ENCODE measurements at places on chromosomes 2 and 18.

DNA sequence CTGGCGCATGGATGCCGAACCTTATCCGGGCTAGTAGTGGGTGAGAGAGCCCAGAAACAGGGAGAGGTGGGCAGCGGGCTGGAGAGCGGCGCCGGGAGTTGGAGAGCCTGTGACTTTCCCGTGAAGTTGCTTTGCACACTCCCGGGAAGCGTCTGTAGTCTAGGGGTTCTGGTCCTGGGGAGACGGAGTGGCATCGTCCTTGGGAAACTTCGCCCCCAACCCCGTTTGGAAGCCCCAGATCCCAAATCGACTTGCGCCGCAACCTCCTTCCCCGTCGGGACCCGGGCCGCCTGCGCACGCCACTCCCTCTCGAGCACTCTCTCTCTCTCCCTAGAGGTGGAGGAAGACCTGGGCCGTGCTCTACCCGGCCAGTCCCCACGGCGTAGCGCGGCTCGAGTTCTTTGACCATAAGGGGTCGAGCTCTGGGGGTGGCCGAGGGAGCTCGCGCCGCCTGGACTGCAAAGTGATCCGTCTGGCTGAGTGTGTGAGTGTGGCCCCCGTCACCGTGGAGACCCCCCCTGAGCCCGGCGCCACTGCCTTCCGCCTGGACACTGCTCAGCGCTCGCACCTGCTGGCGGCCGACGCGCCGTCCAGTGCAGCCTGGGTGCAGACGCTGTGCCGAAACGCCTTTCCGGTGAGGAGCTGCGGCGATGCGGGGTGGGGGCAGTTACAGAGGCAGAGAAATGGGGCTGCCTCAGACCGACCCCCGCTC is 456 bp downstream of the DOK1 start:
- H3K27me3 ChIP-seq: peaks cover 11% of the 10 kb centered on the region
- peak overlapping the region; percentile 96 for H3K27ac ChIP-seq
- H3K4me3 ChIP-seq: peak overlapping the region; percentile 95
- DNase-seq: peak; percentile 39
- H3K36me3 ChIP-seq: peaks cover 13% of the 10 kb centered on the region

DNA sequence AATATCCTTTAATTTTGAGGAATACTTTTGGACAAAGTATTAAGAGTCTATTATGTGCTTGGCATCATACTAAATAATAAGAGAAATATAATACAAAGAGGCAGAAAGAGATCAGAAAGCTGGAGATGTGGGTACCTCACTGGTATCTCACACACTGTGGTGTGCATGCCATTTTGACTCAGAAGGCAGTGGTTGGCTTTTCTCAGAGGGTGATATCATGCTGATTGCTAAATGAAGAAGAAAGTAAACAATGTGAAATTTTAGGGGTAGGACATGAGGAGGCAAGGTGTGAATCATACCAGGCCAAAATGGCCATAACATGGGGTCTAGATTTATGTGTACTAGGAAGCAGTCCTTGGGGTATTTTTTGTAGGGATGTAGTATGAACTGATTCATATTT is 16.6 kb upstream of the SPOPL start:
- peaks cover 2% of the 10 kb centered on the region for H3K27me3 ChIP-seq
- no peaks in the 10 kb centered on the region for H3K36me3 ChIP-seq
- H3K4me1 ChIP-seq: no peaks in the 10 kb centered on the region
- no peak overlapping the region for H3K27ac ChIP-seq
- DNase-seq: no peak
- H3K4me3 ChIP-seq: no peak overlapping the region

GRCh38 chr18:8901019-8901418 is 195.7 kb downstream of the MTCL1 start:
- no peak overlapping the region for H3K4me3 ChIP-seq
- H3K36me3 ChIP-seq: no peaks in the 10 kb centered on the region
- H3K27ac ChIP-seq: no peak overlapping the region
- DNase-seq: no peak
- no peaks in the 10 kb centered on the region for H3K4me1 ChIP-seq
- peaks cover 13% of the 10 kb centered on the region for H3K27me3 ChIP-seq

DNA sequence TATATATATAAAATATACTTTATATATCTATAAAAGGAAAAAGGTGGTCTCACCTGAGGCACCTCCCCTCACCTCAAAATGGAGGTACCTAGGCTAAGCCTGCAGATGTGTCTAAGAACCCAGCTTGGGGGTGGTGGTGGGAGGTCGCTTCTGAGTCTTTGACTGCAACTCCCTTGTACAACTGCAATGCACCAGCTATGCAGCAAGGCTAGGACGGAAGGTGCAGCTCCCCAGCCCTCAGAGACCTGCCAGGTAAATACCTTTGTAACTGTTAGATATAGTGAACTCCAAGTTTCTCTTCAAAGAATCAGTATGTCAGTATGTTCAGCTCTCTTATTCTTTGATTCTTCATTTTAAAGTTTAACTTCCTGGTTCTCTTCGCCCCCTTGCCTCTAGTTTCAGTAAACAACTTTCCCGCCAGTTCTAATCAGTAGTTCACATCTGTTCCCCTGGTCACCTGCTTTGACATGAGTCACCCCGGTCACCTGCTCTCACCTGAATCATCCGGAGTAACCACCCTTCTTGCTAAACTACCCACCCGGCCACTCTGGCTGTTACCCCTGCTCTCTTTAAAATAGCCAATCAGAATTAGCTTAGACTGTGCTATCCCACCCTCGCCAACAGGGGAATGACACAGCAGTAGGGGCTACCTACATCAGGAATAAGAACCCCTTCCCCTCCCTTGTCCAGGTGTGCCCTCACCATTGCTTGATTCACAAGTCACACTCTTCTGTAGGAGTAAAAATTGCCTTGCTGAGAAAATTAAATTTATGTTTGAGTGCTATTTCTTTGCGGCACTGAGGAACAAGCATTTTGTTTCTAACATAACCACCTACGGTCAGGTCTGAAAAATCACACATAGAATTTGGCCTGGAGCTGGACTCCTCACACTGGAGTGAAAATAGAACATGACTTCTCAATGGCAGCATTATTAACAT is 24.7 kb upstream of the IMPA2 start:
- no peak overlapping the region for H3K4me3 ChIP-seq
- no peaks in the 10 kb centered on the region for H3K27me3 ChIP-seq
- H3K4me1 ChIP-seq: peaks cover 9% of the 10 kb centered on the region
- peaks cover 1% of the 10 kb centered on the region for H3K36me3 ChIP-seq
- no peak for DNase-seq

DNA sequence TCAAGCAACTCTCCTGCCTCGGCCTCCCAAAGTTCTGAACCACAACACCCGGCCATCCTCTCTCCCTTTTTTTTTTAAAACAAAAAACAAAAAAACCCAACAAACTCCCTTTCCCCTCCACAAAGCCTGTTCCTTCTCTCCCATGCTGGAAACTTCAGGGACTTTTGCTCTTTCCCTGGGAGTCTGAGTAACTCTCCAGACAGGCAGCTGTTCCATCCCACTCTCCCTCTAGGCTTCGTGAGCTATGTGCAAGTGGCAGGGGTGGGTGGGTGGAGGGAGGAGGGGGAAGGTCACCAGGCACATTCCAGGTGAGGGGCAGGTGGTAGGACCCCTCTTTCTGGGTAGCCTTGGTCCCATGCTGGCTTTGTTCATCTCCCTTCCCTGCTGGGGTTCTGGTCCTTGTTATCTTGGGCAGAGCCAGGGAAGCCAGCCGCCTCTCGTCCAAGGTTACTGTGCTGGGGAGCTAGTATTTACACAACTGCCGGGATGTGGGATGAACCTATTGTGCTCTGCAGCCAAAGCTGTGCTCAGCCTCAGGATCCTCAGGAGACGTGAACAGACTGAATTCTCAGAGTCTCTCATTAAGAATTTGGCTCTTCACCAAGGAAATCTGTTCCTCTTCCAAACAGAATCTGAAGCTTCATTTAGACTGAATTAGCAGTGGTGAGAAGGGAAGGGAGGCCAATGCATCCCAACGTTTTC is 106.9 kb downstream of the LIPG start:
- no peak overlapping the region for H3K27ac ChIP-seq
- H3K36me3 ChIP-seq: no peaks in the 10 kb centered on the region
- no peaks in the 10 kb centered on the region for H3K4me1 ChIP-seq
- no peak overlapping the region for H3K4me3 ChIP-seq

DNA sequence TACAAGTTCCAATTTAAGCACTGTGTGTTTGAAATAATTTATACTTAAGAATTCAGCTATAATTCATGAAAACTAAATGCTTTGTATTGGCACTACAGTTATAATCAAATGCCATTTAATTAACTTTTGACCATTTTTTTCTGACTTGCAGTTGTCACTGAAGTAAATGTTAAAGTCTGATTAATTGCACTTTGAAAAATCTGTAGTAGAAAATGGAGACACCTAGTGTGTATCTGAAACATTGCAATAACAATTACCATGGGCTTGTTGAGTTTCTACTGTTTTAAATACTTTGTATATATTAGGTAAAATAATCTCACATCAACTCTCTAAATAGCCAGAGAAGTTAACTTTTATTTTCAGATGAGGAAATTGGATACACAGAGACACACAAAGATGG is 458.6 kb upstream of the FSIP2 start:
- H3K4me3 ChIP-seq: no peak overlapping the region
- H3K27me3 ChIP-seq: peaks cover 2% of the 10 kb centered on the region
- no peaks in the 10 kb centered on the region for H3K4me1 ChIP-seq

- H3K4me3 ChIP-seq: no peak overlapping the region
- H3K36me3 ChIP-seq: peaks cover 12% of the 10 kb centered on the region
- no peaks in the 10 kb centered on the region for H3K4me1 ChIP-seq
Observed at GRCh38 chr2:189848276-189848675, 64.0 kb downstream of the PMS1 start.

GRCh38 chr2:54899576-54900200 is 150.6 kb downstream of the RTN4 start:
- H3K4me3 ChIP-seq: no peak overlapping the region
- H3K27ac ChIP-seq: no peak overlapping the region
- no peak for DNase-seq
- H3K4me1 ChIP-seq: peaks cover 24% of the 10 kb centered on the region

DNA sequence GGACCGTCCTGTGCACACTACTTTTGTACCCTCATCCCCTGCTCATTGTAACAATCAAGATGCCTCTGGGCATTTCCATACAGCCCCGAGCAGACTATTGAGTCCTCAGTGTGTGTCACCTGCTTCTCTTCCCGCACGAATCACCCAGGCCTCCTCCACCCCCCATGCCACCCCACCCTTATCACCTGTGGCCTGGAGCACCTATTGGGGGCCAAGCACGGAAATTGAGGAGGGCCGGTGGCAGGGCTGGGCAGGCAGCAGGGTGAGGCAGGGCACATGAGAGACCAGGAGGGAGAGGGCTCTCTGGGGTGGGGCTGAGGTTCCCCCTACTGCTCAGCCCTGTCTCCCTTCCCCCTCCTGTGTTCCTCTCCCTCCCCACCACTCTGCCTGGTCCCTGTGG is 4.3 kb upstream of the NIFK start:
- no peak overlapping the region for H3K4me3 ChIP-seq
- H3K27ac ChIP-seq: no peak overlapping the region
- H3K27me3 ChIP-seq: peaks cover 9% of the 10 kb centered on the region
- peaks cover 4% of the 10 kb centered on the region for H3K36me3 ChIP-seq
- H3K4me1 ChIP-seq: peaks cover under 1% of the 10 kb centered on the region

- H3K27ac ChIP-seq: no peak overlapping the region
- no peaks in the 10 kb centered on the region for H3K4me1 ChIP-seq
- H3K4me3 ChIP-seq: no peak overlapping the region
- peaks cover 2% of the 10 kb centered on the region for H3K27me3 ChIP-seq
Observed at GRCh38 chr2:121094101-121094500, 190.9 kb downstream of the TFCP2L1 start.

GRCh38 chr2:98483257-98483861 is 38.7 kb downstream of the INPP4A start:
- peak overlapping the region; percentile 68 for H3K4me3 ChIP-seq
- H3K4me1 ChIP-seq: peaks cover 99% of the 10 kb centered on the region
- DNase-seq: no peak
- H3K27me3 ChIP-seq: no peaks in the 10 kb centered on the region
- H3K36me3 ChIP-seq: peaks cover 4% of the 10 kb centered on the region

DNA sequence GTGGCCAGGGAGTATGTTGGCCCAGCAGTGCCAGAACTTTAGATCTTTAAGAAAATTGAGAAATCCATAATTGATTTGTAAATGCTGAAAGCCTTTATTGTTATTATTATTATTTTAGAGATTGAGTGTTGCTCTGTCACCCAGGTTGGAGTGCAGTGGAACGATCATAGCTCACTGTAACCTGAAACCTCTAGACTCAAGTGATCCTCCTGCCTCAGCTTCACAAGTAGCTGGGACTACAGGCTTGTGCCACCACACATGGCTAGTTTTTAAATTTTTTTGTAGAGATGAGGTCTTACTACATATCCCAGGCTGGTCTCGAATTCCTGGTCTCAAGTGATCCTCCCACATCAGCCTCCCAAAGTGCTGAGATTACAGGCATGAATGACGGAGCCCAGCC is 143.2 kb upstream of the CCDC68 start:
- no peak for DNase-seq
- no peaks in the 10 kb centered on the region for H3K4me1 ChIP-seq
- no peak overlapping the region for H3K27ac ChIP-seq
- H3K4me3 ChIP-seq: no peak overlapping the region

- no peak for DNase-seq
- H3K36me3 ChIP-seq: no peaks in the 10 kb centered on the region
- H3K4me1 ChIP-seq: no peaks in the 10 kb centered on the region
- H3K27ac ChIP-seq: no peak overlapping the region
Observed at GRCh38 chr2:205321231-205321630, 361.1 kb upstream of the NRP2 start.

GRCh38 chr2:189874586-189875320 is 90.5 kb downstream of the PMS1 start:
- peaks cover 29% of the 10 kb centered on the region for H3K36me3 ChIP-seq
- no peak overlapping the region for H3K4me3 ChIP-seq
- H3K27me3 ChIP-seq: no peaks in the 10 kb centered on the region

DNA sequence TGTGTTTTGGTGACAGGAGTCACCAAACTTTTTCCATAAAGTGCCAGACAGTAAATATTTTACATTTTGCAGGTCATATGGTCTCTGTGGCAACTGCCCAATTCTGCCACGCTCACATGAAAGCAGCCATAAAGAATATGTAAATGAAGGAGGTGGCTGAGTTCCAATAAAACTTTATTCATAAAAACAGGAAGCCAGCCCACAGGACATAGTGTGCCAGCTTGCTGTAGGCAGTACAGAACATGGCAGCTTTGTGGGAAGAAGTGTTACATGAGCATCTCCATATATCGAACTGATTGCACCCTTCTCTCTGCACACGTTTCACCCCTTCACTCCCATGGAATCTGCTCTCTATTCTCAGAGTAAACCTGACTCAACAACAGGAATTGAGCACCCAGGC is 10.2 kb downstream of the ASB18 start:
- H3K27ac ChIP-seq: no peak overlapping the region
- DNase-seq: no peak
- no peak overlapping the region for H3K4me3 ChIP-seq
- no peaks in the 10 kb centered on the region for H3K36me3 ChIP-seq
- peaks cover 1% of the 10 kb centered on the region for H3K27me3 ChIP-seq

DNA sequence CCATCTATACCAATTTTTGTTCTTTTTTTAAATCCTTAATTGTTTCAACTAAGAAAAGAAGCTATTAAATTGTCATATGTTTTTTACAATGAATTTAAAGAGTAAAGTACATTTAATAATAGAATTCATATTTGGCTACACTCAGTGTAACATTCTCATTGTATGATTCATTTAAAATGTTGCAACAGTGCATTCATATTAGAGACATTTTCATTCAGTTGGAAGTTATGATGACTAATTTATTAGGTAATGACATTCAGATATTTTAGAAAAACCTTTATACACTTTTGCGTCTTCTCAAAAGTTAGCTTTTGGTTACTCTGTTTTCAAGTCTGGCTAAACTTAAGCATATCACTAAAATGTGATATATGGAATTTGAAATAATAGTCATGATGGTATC is 887.5 kb upstream of the NRXN1 start:
- DNase-seq: no peak
- H3K4me3 ChIP-seq: no peak overlapping the region
- H3K36me3 ChIP-seq: no peaks in the 10 kb centered on the region
- H3K27me3 ChIP-seq: no peaks in the 10 kb centered on the region
